ENCODE measurements at places on chromosomes 1 and 21.

DNA sequence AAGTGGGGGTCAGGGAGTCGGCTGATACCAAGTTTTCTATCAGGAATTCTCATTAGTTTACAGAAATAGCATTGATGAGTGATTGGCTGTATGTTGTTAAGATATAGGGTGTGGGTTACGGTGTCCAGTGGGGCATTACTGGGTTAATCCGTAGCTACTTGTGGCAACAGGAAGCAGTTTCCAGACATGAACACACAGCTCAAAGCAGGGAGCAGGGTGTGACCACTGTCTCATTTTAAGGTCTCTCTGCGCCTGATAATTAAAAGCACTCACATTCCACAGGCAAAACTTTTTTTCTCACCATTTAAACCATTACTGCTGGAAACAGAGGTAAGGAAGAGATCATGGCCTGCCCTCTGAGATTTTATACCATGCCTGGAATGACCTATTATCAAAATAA is 114.9 kb downstream of the SIK1 start:
- no peak for DNase-seq

DNA sequence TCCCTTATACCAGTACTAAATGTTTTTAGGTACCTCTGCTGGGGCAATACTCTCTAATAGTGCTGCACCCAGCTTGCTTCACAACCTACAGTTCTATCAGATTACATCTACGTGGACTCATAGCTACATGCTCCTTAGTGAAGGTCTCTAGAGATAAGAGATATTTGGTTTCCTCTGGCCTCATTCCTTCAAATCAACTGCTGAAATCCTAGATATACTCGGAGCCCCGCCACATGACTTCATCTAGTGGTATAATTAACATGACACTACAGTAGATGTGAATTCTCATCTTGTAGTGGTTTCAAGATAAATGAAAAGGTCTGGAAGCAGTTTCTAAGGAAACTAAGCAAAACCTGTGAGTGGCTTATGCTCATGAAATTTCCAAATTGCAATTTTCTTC is 115.4 kb downstream of the SMYD2 start:
- no peak for DNase-seq

- DNase-seq: no peak
Observed at GRCh38 chr1:31436596-31437432, 23.8 kb downstream of the SERINC2 start.

- no peak for DNase-seq
Observed at GRCh38 chr1:113282008-113282892, 108.1 kb upstream of the MAGI3 start.
